ENCODE measurements at places on chromosomes 5 and 9.

GRCh38 chr5:138078006-138078643, 5.7 kb upstream of the WNT8A start:
- no peak overlapping the region for H3K4me3 ChIP-seq
- H3K27me3 ChIP-seq, result no peaks in the 10 kb centered on the region
- H3K27ac ChIP-seq, result no peak overlapping the region
- H3K36me3 ChIP-seq, result no peaks in the 10 kb centered on the region
- no peak for DNase-seq

DNA sequence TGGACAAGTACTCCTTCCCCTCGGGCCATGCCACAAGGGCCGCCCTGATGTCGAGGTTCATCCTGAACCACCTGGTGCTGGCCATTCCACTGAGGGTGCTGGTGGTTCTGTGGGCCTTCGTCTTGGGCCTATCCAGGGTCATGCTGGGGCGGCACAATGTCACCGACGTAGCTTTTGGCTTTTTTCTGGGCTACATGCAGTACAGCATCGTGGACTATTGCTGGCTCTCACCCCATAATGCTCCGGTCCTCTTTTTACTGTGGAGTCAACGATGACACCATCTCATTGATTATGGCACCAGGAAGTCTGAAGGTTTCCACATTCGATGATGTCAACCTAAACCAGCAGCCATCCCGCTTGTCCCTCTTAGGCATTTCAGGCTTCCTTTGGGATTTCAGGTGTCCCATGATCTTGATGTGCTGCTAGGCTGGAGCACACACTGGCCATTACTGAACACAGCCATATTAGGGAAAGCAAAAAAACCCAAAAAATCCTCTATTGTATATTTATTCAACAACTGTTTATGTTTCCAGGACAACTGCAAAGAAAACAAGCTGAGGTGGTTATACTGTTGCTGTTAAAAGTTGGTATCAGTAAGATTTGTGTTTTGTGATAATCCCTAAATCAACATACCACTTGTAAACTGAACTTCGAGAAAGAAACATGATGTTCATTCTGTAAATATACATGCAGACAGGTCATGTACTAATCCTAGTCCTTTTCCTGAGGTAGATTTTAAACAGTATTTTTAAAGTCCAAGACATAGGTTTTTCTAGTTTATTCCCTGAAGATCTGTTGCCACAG, 1.1 kb downstream of the PLPP6 start:
- no peak for DNase-seq
- H3K27ac ChIP-seq, result no peak overlapping the region
- peaks cover 6% of the 10 kb centered on the region for H3K4me1 ChIP-seq
- peak overlapping the region; percentile 84 for H3K4me3 ChIP-seq
- H3K27me3 ChIP-seq, result no peaks in the 10 kb centered on the region
- H3K36me3 ChIP-seq, result no peaks in the 10 kb centered on the region

DNA sequence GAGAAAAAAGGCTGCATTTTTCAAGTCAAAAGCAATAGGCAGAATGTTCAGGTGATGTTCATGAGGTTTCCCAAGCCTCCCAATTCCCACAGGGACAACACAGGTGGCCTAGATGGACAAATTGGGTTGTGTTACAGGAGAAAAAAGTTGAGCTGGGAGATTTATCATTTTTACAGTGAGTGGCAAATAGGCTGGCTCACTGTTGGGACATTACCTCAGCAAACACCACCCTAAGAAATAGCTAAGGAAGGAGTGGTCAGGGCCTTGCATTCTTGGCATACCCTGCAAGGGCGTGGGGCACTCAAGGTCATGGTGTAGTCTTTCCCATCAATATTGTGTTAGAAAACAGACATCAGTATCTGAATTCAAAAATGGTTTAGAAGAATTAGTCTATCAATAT, 23.3 kb upstream of the CPLANE1 start:
- DNase-seq, result no peak
- H3K36me3 ChIP-seq, result no peaks in the 10 kb centered on the region
- no peaks in the 10 kb centered on the region for H3K4me1 ChIP-seq
- no peak overlapping the region for H3K4me3 ChIP-seq
- no peak overlapping the region for H3K27ac ChIP-seq

DNA sequence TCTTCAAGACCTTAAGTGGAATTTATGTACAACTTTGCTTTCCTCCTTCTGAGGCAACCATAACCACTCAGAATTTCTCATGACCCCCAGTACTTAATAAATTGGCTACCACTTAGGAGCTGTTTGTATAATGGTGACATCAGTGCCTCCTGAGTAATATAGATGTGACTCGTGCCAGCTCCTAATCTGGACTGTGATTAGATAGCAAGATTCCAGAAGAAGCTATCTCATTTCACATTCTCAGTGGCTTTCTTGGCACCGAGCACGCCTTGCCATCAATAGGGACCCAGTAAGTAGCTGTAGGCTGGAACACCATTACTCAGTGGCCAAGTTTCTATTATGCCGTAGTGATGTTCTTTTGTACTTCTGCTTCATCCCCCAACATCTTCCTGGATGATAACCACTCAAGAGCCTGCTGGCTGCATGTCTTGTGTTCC, 228.8 kb downstream of the CD180 start:
- peaks cover 2% of the 10 kb centered on the region for H3K4me1 ChIP-seq
- DNase-seq, result no peak
- no peaks in the 10 kb centered on the region for H3K27me3 ChIP-seq
- no peak overlapping the region for H3K4me3 ChIP-seq
- H3K36me3 ChIP-seq, result no peaks in the 10 kb centered on the region
- H3K27ac ChIP-seq, result no peak overlapping the region

- H3K4me3 ChIP-seq, result no peak overlapping the region
- H3K27ac ChIP-seq, result no peak overlapping the region
- H3K36me3 ChIP-seq, result no peaks in the 10 kb centered on the region
- H3K27me3 ChIP-seq, result no peaks in the 10 kb centered on the region
These were observed 371.9 kb downstream of the CETN3 start for GRCh38 chr5:90037646-90038045.

DNA sequence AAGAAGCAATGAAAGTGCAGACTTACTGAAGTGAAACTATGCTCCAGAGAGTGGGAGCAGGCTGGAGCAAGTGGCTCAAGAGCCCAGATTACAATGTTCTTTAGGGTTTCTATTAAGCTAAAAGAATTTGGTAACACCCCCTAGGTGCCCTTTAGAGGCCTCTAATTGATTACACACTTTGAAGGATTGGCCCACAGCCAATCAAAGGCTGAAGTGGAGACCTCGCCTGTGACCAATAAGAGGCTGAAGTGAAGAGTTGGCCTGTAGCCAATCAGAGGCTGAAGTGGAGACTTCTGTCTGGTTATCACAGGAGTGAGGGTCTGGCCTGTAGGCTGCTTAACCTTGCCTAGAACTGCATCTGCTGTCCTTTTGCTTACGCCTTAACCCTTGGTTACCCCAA, 46.7 kb upstream of the SPATA31C2 start:
- no peak for DNase-seq
- H3K27me3 ChIP-seq, result no peaks in the 10 kb centered on the region
- no peak overlapping the region for H3K27ac ChIP-seq
- no peaks in the 10 kb centered on the region for H3K36me3 ChIP-seq
- H3K4me3 ChIP-seq, result no peak overlapping the region

Data from H1 (cell line).